WTC11 (cell line): ENCODE measurements at places on chromosomes 16 and 17.

GRCh38 chr17:66203274-66204015 lies 11.5 kb upstream of the CEP112 start:
- no peak for DNase-seq

- no peak for DNase-seq
These were observed 37.4 kb downstream of the CLUAP1 start for GRCh38 chr16:3538222-3538621.

GRCh38 chr17:2003525-2003924 lies 21.6 kb downstream of the RTN4RL1 start:
- no peak for DNase-seq

DNA sequence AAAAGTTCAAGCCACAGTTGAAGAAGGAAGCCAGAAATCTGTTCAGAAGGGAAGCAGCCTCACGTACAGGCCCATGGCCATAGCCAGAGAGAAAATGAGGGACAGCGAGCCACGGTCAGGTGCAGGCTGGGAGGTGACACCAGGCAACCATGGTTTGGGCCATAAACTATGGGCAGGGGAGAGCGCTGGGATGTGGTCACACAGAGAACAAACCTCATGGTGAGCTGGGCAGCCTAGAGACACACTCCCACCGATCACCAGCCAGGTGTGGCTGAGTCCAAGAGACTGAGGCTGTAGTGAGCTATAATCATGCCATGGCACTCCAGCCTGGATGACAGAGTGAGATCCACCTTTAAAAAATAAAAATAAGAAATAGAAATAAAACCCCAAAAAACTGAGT lies 76.5 kb downstream of the NETO2 start:
- DNase-seq, result no peak

- DNase-seq, result no peak
These were observed 15.5 kb downstream of the CDH1 start for GRCh38 chr16:68752602-68753001.

DNA sequence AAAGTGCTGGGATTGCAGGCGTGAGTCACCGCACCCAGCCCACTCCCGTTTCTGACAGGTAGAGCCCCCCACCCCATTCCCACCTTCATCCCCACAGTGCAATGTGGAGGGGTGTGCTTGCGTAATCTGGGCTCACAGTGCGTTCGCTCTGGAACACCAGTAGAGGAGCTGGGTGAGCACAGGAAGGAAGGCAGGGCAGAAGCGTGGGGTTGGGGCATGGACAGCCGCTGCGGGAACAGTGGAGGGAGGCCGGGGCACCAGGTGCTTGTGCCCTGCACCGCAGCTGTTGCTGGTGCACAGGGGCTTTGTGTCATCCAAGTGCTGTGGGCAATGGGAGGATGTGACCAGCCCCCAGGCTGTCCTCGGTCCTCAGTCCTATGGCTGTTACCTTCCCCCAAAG lies 24.7 kb downstream of the KDM8 start:
- no peak for DNase-seq
